Non-pigmented ciliary epithelial cell (primary cell): ENCODE measurements at places on chromosomes 6 and 20.

DNA sequence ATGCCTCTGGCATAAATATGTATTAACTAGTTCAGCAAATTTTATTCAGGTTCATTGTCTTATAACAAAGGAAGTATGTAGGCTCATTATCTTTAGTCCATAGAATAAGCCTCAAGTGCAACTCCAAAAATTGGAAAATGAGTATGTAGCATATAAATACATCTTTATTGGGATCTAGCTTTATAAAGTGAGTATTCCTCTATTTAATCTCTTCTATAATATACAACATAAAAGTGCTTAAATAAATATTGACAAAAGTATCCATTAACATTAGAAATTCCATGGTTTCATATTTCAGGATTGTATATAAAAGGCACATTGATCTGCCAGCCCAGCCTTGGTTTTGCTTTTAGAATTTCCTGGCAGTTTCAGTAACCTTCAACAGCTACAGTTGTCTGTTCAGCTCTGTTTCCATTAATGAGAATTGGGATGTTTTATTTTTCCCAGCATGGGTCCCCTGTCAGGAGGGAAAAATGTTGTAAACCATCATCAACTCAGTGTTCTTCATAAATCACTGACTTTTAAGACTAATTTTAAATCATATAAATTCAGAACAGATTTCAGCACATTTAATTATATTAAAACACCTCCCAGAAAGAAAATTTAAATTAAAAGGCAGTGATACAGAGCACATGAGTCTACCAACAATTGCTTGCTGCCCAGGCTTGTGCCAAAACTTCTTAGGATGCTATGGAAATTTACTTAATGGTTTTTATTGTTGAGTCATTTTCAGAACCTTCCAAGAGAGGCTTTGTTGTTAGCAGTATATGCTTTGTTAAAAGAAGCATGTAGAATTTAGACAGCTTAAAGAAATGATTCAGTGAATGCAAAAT, 119.7 kb downstream of the ADGRG6 start:
- no peak for DNase-seq

DNA sequence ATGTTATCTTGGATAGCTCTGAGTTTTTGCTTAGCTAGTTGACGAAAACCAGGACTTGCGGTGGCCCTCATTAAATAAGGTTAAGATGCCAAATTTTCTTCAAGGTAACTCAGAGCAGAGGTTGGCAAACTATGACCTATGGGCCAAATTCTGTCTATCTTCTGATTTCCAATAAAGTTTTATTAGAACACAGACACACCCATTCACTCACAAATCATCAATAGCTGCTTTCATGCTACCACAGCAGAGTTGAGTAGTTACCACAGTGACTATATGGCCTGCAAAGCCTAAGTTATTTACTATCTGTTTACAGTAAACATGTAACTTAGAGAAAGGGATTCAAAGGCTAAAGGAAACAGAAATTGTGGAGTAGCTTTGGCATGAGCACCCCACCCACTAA, 23.6 kb downstream of the DCDC2 start:
- DNase-seq = no peak

- DNase-seq = no peak
These were observed 37.4 kb downstream of the MDGA1 start for GRCh38 chr6:37660317-37660716.

GRCh38 chr6:14912706-14913105, 333.2 kb upstream of the JARID2 start:
- DNase-seq = no peak
